ENCODE measurements at places on chromosomes 3 and 15.

DNA sequence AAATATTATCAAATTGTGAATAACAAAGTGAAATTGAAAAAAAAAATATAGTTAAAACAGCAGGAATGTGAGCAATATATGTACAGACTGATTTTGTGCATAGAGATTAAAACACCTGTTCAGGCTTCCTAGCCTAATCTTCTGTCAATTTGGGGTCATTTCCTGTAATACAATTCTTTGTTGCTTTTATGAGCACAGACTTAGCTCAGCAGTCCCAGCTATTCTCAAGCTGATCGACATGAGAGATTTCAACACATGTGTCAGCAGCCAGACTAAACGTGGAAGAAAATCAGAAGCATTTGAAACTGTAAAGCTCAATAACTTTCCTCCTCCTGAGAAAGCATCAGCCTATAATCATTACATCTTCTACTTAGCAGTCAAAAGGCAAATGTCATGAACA, 1.6 kb upstream of the FHIT start:
- no peak for DNase-seq

- peak; percentile 36 for DNase-seq
Observed at GRCh38 chr3:119311081-119311925, 17.1 kb downstream of the ARHGAP31 start.

DNA sequence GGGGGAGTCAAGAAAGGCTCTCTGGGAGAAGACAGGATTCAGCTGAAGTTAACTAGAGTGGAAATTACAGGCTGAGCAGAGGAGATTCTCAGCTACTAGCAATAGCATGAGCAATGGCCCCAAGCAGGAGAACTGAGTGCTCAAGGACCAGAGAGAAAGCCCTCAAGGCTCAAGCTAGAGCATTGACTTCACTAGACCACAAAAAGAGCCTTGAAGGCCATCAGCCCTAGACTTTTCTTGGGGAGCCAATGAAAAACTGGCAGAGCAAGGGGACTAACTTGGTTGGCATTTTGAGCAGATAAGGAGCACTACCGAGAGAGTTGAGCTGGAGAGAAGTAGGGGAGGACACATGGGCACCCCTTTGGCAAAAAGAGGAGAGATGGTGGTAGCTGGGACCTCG, 277.6 kb downstream of the FEZF2 start:
- DNase-seq = no peak

- no peak for DNase-seq
Observed at GRCh38 chr3:188827103-188827502, 344.7 kb upstream of the TPRG1 start.

DNA sequence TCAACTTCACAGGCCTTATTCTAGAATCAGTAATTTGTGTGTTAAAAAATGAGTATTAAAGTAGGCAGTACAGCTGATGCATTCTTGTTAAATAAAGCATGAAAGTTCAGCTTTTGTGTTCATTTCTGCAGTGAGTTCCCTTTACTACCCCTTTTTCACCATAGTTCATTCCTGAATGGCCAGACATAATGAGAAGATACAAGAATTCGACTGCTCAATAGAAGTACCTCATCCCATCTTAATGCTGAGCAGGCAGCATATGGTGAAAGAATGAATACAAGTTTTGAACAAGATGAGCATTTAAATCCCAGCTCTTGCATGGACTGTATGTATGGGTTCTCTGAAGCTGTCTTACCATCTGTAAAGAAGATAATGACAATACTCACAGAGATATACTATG, 647.6 kb upstream of the TGFBR2 start:
- DNase-seq = no peak

All from H54 (cell line).